ENCODE measurements at places on chromosomes 3 and 15.

GRCh38 chr3:95609411-95609810, 1205.0 kb upstream of the EPHA6 start:
- no peak for DNase-seq

GRCh38 chr3:15496341-15496664, 25.2 kb downstream of the COLQ start:
- DNase-seq = no peak

- DNase-seq = no peak
Observed at GRCh38 chr3:38588371-38588971, 61.0 kb downstream of the SCN5A start.

DNA sequence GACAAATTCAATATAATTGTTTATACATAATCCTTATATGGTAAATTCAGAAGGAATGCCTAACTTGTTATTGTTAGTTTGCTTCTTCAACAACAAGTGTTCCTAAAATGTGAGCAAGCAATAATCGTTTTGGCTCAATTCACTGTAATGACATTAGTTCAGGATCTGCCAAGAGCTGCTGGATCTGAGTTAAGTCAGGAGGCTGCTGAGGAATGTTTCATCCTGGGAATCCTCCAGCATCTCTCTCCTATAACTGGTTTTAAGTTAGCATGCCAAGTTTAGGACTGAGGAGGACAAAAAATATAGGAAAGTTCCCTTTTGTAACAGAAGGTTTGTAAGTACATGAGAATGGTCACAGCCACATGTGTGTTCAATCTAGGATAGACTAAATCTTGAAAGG, 4.9 kb upstream of the GTF2A2 start:
- DNase-seq = no peak

GRCh38 chr3:71652781-71653413, 69.4 kb upstream of the FOXP1 start:
- DNase-seq = peak; percentile 79

All from hippocampal formation (tissue), 2 donors.